ENCODE measurements at places on chromosomes 16 and 17.

DNA sequence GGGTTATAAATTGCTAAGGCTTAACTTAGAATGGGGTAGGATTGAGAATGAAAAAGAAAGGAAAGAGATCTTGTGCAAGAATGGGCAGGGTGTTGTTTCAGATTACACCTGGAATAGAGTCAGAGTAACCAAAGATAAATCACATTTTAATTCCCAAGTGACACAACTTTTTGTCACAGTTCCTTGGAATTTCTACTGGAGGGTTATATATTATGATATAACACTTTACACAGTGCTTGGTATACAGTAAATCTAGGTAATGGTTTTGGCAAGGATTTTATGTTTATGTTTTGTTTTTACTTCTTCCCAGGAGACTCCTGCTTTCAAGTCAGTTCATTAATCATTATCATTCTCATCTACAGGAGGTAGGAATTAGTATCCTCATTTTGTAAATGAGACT, 115.7 kb upstream of the KCNJ16 start:
- DNase-seq, result no peak

DNA sequence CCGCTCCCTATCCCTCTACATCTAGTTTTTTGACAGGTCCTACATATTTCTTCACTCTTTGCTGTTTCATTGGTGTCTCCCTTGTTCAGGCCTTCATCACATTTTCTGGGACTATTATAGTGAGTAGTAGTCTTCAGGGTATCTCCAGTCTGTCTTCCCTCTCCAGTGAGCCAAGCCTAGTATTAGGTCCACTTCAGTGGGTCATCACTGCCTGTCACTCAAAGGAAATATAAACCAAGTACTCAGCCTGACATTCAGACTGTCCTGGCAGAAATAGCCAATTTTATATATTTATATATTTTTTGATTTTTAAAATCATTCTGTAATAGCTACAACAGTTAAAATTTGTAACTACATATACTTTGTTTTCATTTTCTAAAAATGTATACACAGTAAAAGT, 137.8 kb downstream of the CYB561 start:
- DNase-seq, result no peak

DNA sequence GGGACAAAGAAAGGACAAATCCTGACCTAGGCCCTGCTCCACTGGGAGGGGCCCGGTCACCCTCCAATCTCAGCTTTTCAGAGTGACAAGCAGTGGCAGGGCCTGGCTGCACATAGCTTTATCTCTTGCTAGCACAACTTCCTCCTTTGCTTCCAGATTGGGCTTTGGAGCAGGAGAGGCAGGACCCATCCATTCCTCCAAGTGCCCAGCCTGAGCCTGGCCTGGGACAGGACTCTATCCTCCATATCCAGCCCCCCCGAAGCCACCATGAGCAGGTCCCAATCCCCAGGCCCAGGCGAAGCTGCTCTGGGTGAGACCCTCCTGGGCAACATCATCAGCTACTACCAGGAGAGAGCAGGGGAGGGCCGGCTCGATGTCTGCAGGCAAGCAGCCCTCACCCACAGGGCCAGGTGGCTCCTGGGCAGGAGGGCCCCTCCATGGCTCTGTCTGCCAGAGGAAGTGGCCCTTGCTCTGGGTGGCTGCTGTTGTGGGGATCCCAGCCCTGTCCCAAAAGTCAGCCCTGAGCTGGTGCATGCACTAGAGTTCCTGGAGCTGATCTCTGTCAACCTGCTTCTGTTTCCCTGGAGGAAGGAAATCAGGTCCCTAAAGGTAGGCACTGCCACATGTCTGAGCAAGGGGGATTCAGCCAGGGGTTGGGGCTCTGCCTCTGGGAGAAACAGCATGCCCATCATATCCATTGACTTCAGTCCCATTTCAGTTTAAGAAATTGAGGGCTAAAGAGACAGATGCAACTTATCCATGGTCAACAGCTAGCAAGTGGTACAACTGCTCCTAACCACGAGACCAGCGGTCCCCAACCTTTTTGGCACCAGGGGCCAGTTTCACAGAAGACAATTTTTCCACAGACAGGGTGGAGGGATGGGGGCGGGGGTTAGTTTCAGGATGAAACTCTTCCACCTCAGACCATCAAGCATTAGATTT, 58.9 kb downstream of the TK2 start:
- no peak for DNase-seq

DNA sequence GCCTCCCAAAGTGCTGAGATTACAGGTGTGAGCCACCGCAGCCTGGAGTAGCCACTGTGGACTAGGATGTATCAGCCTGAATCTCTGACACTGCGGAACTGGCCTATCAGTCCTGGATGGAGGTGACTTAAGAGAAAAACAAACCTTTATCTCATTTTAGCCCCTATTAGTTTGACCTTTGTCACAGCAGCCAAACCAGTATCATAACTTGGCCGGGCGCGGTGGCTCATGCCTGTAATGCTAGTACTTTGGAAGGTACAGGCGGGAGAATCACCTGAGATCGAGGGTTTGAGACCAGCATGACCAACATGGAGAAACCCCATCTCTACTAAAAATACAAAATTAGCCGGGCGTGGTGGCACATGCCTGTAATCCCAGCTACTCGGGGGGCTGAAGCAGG, 51.8 kb upstream of the USP7 start:
- DNase-seq, result no peak

- DNase-seq, result no peak
Observed at GRCh38 chr16:27284865-27285675, 16.5 kb upstream of the NSMCE1 start.

GRCh38 chr16:66872559-66872942, 7.8 kb upstream of the PDP2 start:
- DNase-seq, result no peak

- DNase-seq, result no peak
Observed at GRCh38 chr16:85718682-85719081, 29.9 kb upstream of the GINS2 start.

- no peak for DNase-seq
Observed at GRCh38 chr16:51376080-51376479, 225.0 kb upstream of the SALL1 start.

DNA sequence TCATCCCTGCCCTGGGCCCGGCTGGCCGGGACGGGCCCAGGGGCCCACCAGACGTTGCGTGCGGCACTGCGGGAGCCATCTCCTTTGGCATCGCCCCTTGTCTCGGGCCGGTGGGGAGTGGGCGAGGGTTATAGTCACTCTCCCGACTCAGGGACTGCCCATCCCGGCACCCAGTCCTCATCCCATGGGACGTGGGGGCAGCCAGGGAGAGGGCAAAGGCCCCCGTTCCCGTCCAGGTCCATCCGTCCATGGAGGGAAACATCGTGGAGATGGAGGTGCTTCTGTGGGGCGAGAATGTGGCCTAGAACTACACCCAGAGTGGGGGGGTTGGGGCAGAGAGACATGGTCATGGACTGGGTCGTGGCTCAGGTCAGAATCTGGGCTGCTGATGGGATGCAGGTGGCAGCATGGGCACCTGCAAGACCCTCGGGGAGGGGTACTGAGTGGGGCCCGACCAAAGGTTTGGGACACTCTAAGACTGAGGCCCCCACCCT, 2.4 kb upstream of the WDR90 start:
- DNase-seq, result no peak
